NCI-H2081 treated with DMSO at 0.1 percent for 48 hours (cell line): ENCODE measurements at places on chromosomes 12 and 14.

- DNase-seq, result no peak
Observed at GRCh38 chr12:106645465-106646330, 62.9 kb downstream of the RFX4 start.

GRCh38 chr12:39074063-39074462, 168.7 kb upstream of the CPNE8 start:
- no peak for DNase-seq

- DNase-seq, result no peak
Observed at GRCh38 chr14:24965934-24966578, 83.9 kb downstream of the STXBP6 start.

- no peak for DNase-seq
Observed at GRCh38 chr14:58947156-58947555, 241.3 kb upstream of the DAAM1 start.
